Stimulated activated CD4-positive, alpha-beta T cell treated with anti-CD3 and anti-CD28 coated beads, Interleukin-1b, Interleukin-23, amount 100 ng/mL, for 1 hour (primary cell): ENCODE measurements at places on chromosomes 2 and 18.

DNA sequence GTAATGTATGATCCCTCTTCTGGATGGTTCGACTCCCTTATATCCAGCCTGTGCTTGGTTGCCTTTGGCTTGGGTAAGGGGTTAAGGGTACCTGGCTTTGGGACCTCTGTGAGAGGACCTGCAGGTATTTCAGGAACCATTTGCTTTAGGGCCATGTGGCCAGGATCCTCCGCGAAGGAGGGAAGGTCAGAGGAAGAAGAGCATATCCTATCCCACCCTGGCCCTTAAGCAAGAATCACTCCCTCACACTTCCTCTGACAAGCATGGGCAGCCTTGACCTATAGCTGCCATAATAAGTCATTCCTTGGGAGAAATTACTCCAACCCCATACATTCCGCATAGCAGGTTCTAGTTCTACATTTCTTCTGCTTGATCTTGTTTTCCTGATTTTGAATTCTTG is 59.1 kb upstream of the TXNDC2 start:
- DNase-seq, result no peak

GRCh38 chr2:25619185-25619584 is 54.2 kb downstream of the DTNB start:
- DNase-seq, result no peak

- DNase-seq, result no peak
These were observed 57.5 kb downstream of the UBE2E3 start for GRCh38 chr2:181037922-181038321.

DNA sequence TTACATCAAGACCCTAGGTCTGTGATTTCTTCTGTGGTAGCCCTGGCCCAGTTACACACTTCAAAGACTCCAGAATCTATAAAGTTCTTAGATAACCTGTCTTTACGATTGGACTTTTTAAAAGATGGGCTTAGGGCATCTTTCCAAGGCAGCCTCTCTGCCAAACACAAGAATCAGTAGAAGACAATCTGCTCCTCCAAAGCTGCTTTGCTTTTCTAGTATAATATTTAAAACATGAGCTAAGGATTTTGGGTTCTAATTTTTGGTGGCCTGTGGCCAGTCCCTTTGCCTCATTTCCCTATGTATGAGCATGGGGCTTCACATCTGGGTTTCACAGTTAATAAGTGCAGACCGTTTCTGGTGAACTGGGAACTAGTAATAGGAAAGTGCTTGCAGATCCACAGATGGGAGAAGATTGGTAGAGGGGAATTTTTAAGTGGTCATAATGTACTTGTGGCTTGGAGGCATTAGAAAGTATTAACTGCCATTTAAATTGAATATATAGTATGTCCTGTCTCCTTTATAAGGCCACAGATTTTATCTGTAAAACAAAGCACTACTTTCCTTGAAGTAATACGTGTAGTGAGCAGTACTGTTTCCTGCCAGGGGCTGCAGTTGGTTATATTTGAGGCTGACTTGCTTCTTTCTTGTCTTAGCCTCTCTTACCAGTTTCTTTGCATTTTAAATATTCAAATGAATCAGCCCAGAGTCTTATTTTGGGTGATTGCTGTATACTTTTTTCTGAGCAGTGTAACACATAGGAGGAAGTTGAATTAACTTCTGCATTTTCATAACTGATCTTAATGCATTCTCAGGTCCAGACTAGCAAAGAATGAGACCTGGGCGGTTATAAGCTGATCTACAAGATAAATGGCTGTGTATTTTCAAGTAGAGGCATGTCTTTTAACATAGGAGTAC is 1.5 kb downstream of the ARPC2 start:
- DNase-seq, result no peak

- no peak for DNase-seq
These were observed 117.5 kb downstream of the MMADHC start for GRCh38 chr2:149470046-149470445.

DNA sequence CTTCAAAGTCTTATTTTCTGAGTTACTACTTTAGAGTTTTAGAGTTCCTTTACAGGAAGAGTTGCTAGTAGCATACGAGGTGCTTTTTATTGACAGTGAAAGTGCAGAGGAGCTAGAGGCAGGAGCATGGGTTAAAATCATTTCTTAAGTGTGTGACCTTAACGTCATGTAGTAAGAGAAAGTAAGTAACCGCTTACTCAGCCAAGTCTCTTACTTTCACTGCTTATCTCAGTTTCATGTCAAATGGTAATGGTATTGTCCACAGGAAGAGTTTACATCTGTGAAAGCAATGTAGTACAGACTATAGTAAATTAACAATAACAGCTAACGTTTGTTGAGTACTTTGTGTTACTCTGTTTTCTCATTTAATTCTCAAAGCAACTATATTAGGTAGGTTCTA is 12.6 kb downstream of the NDUFAF7 start:
- no peak for DNase-seq

GRCh38 chr2:31170071-31170698 is 31.9 kb upstream of the GALNT14 start:
- no peak for DNase-seq

DNA sequence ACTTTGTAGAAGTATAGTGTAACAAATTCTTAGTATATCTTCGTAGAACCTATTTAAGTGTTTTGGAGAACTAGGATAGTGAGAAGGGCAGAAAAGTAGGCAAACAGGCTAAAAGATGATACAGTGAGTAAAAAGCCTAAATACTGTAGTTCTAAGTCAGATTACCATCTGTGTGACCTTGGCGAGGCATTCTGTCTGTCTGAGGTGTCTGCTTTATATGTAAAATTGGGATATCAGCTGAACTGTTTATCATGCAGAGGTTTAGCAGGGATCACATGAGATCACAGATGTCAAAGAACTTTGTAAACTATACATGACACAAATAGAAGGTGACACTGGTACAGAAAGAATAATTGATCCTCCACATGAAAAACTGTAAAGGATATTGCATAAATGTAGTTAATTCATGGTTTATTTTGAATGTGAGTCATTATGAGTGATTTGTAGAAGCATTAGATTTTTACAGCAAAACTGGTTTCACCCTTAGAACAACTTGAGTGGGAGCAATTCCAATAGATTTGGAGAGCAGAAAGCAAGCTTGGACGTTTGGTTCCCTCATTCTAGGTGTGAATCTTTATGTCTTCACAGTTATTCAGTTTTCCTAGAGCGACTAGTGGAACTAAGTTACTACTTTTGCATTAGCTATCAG is 41.9 kb downstream of the TAF1B start:
- DNase-seq, result no peak

DNA sequence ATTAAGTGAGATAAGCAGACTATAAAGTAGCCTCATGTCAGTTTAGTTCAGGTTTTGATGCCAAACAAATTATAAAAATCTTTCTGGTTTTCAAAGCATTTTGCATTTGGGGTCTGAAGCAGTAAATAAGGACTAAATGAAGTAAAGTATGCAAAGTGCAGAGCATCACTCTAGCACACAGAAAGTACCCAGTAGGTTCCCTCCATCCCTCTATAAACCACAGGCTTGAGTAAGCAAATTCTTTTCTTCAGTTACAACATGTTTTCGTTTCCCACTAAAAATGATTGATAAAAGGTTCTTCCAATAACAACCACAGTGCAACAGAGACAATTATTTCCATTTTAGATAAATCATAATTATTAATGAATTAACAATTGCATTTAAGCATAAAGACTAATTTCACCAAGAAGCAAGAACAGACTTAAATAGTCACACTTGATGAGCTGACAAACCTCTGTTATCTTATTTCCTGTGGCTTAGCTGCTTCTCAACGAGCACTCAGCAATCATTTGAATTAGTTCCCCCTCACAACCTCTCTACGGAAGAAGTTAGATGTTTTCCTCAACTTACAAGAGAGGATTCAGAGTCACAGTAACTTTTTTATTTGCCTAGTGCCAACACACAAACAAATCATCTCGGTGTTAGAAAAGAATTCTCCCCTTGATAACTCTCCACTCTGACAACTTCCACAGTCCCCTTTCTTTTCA is 249.8 kb downstream of the NBAS start:
- no peak for DNase-seq

GRCh38 chr2:55141572-55142413 is 90.3 kb downstream of the CLHC1 start:
- no peak for DNase-seq

DNA sequence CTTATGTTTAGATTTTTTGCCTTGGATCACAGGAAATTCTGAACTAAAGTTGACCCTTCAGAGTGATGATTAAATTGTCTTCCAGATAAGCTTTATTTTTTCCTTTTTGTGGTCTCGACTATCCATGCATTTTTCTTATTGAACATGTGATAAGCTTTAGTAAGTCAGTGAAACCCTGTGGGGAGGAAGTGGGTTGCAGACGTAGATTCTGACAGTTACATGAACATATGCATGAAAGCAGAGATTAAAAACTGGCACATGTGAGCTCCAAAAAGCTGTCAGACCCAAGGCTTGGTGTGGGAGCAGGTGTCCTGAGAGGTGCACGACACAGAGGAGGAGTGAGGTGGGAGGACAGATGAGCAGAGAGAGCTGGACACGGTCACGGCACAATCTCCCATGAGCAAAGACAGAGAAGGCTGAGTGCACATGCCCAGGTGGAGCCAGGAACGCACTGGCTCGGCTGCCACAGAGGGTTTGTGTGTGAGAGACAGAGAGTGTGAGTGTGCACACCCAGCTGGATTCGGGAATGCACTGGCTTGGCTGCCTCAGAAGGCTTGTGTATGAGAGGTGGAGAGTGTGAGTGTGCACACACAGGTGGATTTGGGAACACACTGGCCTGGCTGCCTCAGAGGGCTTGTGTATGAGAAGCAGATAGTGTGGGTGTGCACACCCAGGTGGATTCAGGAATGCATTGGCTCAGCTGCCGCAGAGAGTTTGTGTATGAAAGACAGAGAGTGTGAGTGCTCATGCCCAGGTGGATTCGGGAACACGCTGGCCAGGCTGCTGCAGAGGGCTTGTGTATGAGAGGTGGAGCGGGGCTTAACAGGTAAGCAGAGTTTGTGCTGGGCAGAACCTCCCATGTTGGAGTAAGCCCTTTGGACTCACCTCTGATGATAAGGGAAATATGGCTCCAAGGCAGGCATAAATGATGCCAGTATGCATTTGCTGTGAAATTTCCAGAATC is 849.1 kb upstream of the SALL3 start:
- DNase-seq, result no peak

GRCh38 chr2:69465513-69466456 is 28.6 kb upstream of the NFU1 start:
- DNase-seq, result no peak

DNA sequence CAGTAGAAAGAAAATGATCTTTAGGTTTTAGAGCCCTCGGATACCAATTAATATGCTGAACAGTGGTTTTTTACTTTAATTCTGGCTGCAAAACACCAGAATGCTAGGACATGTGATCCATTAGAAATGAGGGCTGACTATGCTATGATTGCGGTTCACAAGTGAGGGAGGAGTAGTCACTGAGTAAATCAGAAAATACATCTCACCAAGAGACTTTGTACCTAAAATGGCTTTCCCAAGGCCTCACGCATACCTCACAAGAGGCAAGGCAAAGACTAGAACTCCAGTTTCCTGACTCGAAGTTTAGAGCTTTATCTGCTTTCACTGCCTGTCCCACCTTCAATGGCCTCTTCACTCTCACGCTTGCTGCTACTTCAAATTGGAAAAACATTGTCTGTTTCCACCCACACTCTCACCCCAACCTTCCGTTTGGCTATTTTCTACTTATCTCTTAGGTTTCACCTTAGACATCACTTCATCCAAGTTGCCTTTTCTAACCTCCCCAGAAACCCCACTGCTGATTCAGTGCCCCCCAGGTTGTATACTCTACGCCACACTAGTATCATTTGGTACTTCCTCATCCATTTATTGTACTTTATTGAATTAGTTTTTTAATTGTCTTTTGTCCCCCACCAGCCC is 5.1 kb upstream of the MBD2 start:
- DNase-seq, result no peak

GRCh38 chr2:24859968-24860600 is 60.0 kb downstream of the ADCY3 start:
- DNase-seq, result no peak

- no peak for DNase-seq
These were observed 18.0 kb downstream of the LRPPRC start for GRCh38 chr2:43977677-43978375.

DNA sequence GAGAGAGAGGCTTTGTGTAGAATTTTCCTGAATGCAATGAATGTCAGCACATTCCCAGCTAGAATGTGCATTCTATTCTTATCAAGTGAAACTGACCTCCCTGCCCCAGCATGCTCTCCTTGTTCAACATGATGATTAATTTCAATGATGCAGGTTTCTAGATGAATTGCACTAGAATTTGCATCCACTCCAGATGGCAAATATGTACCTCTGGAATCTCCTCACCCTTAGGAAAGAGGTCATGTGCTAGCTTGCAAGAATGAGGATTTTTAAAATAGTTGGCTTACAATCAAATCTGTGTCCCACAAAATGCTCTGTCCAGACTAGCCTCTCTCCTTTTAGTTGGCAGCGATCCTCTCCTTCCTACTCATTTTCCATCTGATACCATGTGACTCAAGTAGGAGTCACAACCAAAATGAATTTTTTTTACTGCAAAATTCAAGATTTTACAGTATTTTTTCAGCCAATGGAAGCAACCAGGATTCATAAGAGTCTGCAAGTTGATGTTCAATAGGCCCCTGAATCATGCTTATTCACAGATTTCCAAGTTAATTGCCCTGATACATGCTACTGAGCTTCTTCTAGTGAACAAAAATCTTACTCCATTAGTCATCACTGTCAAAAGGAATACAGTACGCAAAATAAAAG is 21.0 kb upstream of the STAT4 start:
- DNase-seq, result no peak

GRCh38 chr2:64727843-64728463 is 74.2 kb upstream of the SERTAD2 start:
- no peak for DNase-seq

DNA sequence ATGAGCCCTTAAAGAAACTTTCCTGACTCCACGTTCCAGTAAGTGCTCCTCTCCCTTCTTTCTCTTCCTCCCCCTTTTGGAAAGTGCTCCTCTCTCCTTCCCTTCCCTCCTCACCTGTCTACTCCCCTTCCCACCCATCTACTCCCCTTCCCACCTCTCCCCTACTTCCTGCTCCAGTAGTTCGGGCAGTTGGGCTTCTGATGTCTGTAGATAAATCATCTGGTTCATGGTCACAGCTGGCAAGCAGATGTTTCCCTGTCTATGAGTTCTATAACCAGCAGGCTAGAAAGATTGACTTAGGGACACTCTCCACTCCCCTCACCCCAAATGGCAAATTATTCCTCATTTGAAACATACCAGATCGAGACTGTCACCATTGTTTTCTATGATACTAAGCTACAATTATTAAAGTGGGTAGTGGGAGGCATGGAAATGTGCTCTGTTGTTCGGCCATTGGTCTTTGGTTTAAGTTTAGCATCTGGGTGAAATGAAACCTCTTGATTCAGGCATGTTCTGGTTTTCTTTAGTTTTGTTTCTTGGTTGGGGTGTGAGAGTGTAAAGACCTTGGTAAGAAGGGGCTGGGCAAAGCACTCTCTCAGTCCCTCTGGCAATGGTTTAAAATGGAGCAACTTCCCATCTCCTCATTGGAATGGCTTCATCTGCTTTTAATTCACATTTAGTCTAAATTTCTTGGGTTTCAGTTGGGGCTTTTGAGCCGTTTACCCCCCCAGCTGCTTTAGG is 413.2 kb upstream of the SPRED2 start:
- no peak for DNase-seq
